ENCODE measurements at places on chromosomes 6 and 20.

DNA sequence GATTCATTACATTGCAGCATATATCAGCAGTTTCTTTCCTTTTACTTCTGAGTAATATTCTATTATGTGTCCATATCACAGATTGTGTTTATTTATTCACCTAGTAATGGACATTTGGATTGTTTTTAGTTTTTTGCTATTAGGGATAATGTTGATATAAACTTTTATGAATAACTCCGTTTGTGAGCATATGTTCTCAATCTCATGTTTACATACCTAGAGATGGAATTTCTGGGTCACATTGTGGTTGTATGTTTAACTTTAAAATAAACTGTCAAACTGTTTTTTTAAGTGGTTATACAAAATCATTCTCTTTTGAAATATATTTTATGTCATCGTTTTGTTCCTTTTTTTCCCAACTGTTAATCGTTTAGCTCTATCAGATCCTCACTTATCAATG, 311.6 kb downstream of the MMUT start:
- no peak for DNase-seq

DNA sequence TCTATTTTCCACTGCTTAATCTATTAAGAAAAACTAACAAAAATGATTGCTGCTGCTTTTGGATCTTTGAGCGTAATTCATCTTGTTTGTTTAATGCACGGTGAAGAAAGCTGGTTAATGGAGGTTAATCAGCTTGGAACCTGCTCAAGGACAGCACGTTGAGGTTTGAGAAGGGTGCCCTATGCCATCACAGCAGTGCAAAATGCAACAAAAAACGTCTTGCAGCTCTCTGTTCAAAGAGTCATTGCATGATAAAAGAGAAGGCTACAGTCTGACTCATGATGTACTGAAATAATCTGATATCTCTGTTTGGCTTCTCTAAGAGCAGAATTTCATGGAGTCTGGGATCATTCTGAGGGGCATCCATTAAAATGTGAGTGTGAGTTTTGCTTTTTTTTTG, 80.6 kb upstream of the PREP start:
- peak; percentile 22 for DNase-seq

DNA sequence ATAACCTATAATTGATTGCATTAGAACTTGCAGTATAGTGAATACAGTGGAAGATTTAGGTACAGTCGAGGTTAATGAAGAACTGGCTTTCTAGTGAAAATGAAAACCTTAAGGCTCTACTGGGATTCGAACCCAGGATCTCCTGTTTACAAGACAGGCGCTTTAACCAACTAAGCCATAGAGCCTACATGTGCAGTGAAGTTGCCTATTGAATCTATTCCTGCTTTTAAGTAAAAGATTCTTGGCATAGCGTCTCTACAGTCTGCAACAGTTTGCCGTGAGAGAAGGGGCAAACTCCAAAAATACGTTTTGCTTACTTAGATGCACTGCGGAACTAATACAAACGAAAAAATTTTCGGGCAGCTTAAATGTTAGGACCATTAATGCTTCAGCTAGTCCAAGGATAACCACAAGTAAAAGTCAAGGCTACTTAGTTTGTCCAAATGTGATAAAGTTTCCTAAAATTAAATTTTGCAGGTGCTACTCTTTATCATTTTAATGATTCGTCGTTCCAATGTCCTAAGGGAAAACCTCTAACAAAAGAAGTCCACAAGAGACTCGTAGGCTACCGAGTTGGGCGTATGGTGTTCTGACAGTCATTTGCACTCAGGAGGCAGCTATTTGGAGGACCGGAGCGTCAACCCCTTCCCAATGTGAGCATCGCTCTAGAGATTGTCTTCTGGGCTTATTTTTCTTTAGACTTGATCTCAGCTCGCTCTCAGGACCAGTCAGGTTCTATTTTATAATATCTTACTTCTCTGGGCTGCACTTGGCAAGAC, 31.3 kb upstream of the ZSCAN23 start:
- peak; percentile 79 for DNase-seq

DNA sequence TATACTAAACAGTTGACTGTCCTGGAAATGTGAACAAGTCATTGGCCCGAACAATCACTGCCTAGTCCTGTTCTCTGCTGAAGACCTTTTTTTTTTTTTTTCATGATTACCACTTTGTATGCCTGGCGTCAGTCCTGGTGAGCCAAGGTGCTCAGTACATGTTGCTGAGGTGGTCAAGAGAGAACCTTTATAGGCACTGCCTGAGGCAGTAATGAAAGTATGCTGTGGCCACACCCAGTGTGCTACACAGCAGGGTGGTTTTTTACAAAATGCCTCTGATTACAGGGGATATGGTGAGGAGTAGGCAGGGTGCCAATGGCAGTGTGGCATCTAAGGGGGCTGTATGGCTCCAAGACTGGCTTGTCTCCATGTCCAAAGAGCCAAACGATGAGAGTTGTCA, 135.1 kb upstream of the ENPP5 start:
- no peak for DNase-seq

GRCh38 chr6:82178077-82178758, 69.3 kb downstream of the IBTK start:
- DNase-seq: no peak

- DNase-seq: peak; percentile 52
Observed at GRCh38 chr6:111361648-111362047, 121.4 kb downstream of the REV3L start.

GRCh38 chr6:43203029-43203717, 21.2 kb downstream of the CUL9 start:
- DNase-seq: no peak

DNA sequence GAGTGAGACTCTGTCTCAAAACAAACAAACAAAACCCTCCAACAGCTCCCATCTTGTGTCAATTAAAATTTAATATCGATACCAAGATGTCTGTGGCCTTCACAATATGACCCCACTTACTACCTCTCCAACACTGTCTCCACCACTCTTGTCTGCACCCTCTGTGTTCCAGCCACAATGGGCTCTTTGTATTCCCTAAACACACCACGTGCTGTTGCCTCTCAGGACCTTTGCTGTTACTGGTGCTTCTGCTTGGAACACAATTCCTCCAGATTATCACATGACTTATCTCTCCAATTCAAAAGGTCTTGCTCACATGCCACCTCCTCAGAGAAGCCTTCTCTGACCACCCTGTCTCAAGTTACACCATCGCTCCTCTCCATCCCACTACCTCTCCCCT, 6.0 kb upstream of the HCK start:
- DNase-seq: no peak

DNA sequence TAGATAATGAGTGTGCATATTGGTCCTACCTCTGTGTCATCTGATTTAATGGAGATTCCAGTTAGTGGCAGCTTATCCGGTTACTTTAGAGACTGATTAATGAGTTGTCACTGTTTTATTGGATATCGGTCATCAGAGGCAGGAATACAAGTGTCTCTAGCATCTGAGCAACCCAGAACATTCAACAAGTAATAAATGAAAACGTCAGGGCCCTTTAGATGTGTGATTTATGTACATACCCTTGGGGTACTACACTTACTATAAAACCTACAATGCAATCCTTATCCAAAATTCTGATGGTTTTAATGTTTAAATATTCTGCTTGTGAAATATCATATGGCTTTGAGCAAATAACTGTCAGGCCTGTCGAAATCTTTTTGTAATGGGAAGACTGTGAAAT, 1117.9 kb upstream of the FLRT3 start:
- no peak for DNase-seq

GRCh38 chr6:75158176-75158575, 47.7 kb downstream of the COL12A1 start:
- no peak for DNase-seq

GRCh38 chr20:38880952-38881735, 45.1 kb upstream of the FAM83D start:
- DNase-seq: no peak
